HS-5 (cell line): ENCODE measurements at places on chromosomes 2 and 18.

GRCh38 chr18:36821681-36822080 lies 7.1 kb downstream of the TPGS2 start:
- DNase-seq = no peak

GRCh38 chr2:126586317-126586716 lies 69.6 kb upstream of the GYPC start:
- no peak for DNase-seq

DNA sequence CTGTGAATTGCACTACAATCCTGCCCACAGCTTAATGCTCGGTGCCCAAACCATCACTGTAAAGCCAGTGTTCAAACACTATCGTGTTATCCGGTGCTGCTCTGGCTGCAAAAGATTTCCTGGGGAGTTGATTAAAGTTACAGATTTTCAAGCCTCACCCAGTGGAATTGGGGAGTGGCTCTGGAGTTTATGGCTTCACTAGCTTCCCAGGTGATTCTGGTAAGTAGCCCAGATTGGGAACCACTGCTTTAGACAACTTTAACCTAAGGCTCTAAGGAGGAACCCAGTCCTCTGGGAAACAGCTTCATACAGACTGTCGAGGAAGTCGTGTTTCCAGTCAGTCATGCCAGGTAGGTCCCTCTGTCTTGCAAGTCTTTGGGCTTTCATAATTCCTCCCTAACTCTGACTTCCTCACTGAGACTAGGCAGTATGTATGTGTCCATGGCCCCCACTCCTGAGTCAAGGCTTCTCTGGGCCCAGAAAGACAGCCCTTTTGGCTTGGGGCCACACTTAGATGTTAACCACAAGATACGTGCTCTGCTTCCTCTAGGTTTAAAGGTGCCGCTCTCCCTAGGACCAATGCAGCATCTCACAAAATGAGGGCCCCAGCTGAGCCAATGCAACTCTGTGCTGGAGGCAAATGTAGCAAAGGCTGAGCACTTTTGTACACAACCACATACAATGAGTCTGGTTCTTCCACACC lies 299.7 kb downstream of the PRKCE start:
- no peak for DNase-seq

DNA sequence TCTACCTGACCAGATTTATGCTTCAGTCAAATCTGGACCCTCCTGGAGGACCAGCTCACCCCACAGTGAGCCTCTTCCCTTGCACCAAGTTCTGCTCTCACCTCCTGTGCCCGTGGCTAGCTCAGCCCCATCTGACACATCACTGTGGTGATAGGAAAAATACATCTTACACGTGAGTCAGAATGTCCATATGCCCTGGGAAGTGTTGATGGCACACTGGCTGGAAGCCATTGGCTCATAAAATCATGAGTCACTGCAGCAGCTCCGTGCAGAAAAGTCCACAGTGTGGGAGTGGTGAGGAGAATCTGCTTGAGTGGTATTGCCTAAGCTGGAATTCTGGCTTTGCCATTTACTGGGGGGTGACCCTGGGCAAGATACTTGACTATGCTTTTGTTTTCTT lies 42.6 kb upstream of the RAPGEF4 start:
- peak; percentile 99 for DNase-seq

DNA sequence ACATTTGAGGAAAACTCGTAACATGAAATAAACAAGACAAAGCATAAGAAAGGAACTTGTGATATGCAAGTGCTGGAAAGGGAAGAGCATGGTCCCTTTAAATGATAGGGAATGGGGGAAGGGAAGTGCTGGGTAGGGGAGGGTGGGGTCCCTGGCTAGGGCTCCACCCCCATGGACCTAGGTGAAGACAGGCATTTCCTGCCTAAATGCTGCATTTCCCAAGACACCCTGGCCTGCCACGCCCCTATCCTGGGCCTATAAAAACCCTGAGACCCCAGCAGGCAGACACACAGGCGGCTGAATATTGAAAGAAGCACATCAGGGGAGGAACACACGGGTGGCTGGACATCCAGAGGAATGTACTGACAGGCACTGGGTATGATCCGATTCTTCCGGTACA lies 499.9 kb downstream of the ZEB2 start:
- no peak for DNase-seq

GRCh38 chr2:43890855-43891254 lies 52.1 kb downstream of the ABCG8 start:
- DNase-seq = no peak

- no peak for DNase-seq
These were observed 151.9 kb upstream of the RND3 start for GRCh38 chr2:150639383-150639782.

- DNase-seq = no peak
These were observed 11.1 kb downstream of the ONECUT2 start for GRCh38 chr18:57446322-57446721.

- peak; percentile 45 for DNase-seq
These were observed 162.7 kb upstream of the COL3A1 start for GRCh38 chr2:188811522-188811921.

DNA sequence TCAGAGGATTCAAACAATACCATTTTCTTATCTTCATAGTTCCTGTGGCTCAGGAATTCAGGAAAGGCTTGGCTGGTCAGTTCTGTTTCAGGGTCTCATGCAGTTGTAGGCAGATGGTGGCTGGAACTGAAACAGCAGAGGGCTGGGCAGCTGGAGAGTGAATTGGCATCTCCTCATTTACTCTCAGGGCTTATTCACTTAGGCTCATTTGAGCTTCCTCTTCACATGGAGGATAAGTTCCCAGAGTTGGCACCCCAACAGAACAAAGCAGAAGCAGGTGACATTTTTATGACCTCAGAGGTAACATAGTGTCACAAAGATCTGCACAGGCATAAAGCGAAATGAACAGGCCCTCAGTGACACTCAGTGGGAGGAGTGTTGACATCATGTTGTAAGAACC lies 66.1 kb downstream of the RBBP8 start:
- no peak for DNase-seq

GRCh38 chr2:26938399-26939118 lies 31.9 kb upstream of the MAPRE3 start:
- DNase-seq = no peak

GRCh38 chr2:45963816-45964215 lies 312.3 kb downstream of the PRKCE start:
- no peak for DNase-seq

DNA sequence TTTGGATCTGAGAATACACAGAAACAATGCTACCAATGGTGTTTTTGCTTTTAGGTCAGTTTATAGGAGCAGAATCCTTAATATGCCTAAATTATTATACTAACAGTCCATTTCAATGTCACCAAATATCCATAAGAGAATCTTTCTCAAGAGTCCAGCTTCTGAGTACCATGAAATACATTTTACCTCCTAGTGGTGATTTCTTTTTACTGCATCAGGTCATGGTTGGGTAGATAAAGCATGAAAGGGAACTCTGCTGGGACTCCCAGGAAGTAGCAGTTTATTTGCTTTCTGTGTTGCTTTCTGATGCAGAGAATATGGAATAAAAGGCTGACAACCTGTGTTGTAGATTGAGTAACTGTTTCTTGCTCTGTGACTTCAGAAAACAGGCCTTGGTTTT lies 115.6 kb downstream of the PPP1R1C start:
- no peak for DNase-seq

- DNase-seq = peak; percentile 92
These were observed 63.3 kb upstream of the ALPP start for GRCh38 chr2:232315049-232315922.

GRCh38 chr18:78090584-78090983 lies 840.9 kb downstream of the GALR1 start:
- DNase-seq = no peak

GRCh38 chr2:204170411-204170810 lies 233.8 kb downstream of the ICOS start:
- no peak for DNase-seq

- DNase-seq = no peak
These were observed 68.1 kb upstream of the LYPD6B start for GRCh38 chr2:148970385-148970784.

GRCh38 chr18:48719974-48720654 lies 181.3 kb downstream of the CTIF start:
- no peak for DNase-seq

GRCh38 chr2:119157850-119158511 lies 570 bp downstream of the C1QL2 start:
- DNase-seq = no peak

DNA sequence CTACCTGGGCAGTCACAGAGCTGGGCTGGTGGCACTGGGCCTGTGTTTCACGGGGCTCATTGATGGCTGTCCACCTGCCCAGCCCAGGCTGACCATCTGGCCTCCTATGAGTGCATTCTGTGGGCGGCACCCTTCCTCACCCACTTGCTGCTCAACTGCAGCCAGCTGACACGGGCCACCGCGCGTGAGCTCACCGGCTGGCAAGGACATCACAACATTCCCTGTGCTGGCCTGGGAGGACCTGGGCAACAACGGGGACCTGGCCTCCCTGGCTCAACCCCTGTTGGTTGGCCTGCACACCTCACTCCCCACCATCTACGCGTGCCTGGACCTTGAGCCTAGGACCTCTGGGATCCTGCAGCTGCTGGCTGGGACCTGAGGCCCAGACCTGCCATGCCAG lies 98.2 kb upstream of the DTNA start:
- no peak for DNase-seq

DNA sequence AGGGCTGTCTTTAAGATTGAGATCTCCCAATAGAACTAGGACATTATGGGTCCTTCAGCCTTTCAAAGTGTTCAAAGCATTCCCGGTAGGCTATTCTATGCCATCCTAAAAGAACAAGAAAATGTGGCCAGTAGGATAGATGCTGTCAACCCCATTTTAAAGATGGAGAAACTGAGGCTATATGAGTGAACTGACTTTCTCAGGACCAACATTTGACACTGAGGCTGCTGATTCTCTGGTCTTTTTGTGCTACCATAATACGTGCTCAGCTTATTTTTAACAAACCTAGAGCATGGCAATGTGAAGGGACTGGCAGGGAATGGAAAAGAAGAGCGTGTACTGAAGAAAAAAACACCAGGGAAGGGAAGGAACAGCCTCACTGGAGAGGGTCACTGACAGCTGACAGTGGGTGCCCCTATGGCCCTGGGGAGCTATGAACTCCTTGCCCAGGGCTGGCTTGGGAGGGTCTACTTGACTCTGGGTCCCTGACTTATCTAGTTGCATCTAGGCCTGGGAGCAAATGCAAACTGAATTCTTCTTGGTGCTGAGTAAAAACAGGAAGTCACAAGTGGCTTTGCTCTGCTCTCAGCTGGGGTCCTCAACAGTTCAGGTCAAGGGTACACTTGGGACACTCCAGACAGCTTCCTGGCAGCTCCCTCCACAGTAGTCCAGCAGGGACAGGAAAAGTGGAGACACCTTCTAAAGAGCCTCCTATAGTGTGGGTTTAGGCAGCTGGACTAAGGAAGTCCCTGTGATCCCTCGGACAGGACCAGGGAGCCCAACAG lies 2.3 kb downstream of the CYRIA start:
- no peak for DNase-seq

GRCh38 chr2:219643788-219644398 lies 16.5 kb downstream of the SLC4A3 start:
- no peak for DNase-seq

DNA sequence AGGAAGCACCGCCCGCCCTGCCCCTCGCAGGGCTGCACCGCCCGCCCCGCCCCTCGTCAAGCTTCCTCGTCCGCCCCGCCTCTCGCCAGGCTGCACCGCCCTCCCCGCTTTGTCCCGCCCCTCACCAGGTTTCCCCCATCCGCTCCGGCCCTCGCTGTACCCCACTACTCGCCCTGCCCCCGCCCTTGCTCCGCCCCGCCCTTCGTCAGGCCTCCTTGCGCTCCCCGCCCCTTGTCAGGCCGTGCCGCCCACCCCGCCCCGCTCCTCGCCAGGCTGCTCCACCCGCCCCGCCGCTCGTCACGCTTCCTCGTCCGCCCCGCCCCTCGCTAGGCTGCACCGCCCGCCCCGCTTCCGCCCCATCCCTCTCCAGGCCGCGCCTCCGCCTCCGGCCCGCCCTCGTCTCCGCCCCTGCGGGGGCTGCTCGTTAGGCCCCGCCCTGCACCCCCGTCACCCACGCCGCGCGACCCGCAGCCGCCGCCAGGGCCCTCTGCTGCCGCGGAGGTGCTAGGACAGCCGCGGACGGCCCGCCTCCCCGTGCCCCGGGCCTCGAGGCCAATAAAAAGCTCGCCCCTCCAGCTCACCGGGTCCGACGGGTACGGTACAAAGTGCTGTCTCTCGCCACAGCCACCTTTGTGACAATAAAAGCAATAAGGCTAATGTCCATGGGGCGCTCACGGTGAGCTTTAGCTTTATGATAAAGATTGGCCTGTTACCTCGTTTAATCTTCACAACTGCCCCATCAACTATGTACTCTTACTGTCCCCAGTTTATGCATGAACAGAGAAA lies 602 bp upstream of the DNPEP start:
- DNase-seq = peak; percentile 69

DNA sequence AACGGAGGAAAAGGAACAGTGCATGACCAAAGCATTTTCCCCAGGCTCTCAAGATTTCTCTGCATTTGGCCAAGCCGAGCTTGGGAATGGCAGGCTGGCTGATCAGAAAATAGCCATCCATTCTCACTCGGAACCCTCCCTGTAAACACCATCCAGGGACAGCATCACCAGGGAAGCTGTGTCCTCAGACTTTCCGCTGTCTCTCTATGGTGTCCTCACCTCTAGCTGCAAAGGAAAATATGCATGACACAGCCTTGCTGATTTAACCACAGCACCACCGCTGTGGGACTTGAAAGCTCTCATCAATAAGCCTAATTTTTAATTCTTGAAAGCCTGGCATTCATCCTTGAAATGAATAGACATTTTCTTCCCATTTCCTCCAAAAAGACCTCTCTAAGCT lies 311.7 kb downstream of the EIPR1 start:
- DNase-seq = no peak

- DNase-seq = no peak
These were observed 54.9 kb downstream of the R3HDM1 start for GRCh38 chr2:135586148-135586547.

GRCh38 chr2:127413200-127413599 lies 5.0 kb upstream of the PROC start:
- no peak for DNase-seq

- DNase-seq = no peak
These were observed 354.6 kb downstream of the FSIP2 start for GRCh38 chr2:186093174-186093573.
